ENCODE measurements at places on chromosomes 11 and 22.

DNA sequence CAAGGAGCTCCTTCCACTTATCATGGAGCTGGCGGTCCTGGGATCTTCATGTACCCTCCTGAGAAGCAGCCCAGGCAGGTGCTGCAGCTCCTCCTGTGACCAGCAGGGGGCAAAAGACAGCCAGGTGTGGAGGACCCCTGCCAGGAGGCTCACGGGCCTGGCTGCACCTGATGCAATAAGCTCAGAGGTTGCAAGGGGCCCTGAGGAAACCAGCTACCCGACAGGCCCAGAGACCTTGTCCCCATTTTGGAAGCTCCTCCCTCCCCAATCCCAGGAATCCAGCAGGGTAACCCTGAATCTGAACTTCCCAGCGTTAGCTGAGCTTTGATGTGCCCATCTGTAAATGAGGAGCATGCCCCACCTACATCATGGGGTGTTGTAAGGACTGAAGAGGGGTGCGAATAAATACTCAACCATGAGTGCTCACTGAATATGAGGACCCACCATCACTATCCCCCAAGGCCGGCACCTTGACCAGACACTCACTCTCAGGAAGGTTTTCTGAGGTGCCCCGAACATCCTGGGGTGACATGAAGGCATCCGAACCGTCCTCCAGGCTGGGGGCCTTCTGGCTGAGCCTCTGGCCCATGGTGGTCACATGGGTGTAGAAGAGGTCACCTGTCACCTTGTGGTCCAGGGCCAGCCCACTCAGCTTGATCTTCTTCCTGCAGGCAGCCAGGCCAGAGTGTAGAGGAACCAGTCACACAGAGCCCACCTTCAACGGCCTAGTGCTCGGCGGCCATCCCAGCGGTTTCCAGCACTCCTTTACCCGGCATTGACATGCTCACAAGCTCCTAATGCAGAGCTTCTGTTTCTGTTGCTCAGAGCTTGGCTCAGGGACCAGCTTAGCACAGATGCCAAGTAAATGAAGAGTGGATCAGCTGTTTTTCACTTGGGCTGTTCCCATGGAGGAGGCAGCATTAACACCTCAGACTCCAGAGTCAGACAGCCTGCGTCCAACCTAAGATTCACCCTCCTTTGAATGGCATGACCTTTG, 21.7 kb downstream of the SLC43A1 start:
- peak; percentile 62 for DNase-seq

DNA sequence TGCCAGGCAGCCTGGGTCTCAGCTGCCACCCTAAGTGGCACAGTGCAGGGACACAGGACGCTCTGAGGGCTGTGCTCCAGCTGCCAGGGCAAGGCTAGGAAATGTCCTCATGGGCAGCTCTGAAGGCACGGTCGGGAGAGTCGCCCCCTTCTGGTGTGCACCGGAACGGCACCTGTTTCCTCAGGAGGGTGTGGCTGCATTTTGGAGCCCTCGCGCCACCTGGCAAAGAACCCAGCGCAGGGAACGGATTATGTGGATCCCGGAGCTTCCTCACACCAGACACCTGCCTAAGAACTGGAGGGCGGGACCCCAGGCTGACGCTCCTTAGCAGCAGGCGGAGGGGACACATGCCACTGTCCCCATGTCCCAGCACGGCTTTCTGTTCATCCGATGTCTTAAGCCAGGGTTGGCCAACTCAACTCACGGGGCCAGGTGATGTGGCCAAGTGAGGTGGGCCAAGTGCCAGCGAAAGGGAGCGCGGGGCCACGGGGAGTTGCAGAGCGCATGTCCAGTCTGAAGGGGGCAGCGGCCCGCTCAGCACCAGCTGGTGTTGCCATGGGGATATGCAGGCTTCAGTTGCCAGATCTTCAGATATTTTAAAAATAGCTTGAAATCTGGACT, 5.1 kb upstream of the SLC22A8 start:
- peak; percentile 49 for DNase-seq

GRCh38 chr11:114135737-114136151, 76.2 kb downstream of the ZBTB16 start:
- peak; percentile 8 for DNase-seq

GRCh38 chr11:125431481-125431880, 64.6 kb downstream of the FEZ1 start:
- DNase-seq: no peak

DNA sequence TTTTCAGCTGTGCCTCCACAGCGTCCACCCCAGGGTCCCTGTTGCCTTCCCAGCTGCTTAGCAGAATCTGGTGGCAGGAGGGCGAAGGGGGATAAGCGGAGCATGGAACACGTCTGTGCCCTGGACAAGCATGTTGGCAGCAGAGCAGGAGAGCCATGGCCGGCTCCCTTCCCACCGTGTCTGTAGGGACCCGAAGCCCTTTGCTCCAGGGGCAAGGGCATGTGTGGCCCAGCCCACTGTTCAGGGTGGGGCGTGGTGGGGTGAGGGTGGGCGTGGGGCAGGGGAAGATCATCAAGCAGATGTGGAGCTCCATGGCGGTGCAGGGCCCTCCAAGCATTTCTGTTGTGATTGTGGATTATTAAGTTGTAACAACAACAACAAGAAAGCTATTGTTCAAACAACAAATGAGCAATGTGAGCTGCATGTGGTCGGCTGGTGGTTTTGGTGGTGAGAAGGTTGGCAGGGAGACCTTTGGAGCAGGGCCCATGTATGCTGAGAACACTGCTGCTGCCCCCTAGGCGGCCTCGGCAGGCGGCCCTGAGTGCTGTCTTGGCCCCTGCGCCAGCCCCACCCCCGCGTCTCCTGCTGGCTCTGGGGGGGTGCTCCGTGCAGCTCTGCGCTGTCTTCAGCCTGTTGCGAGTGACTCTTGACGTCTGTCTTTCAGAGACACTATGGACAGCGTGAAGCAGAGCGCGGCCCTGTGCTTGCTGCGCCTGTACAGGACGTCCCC, 50.9 kb downstream of the AP2A2 start:
- DNase-seq: no peak

DNA sequence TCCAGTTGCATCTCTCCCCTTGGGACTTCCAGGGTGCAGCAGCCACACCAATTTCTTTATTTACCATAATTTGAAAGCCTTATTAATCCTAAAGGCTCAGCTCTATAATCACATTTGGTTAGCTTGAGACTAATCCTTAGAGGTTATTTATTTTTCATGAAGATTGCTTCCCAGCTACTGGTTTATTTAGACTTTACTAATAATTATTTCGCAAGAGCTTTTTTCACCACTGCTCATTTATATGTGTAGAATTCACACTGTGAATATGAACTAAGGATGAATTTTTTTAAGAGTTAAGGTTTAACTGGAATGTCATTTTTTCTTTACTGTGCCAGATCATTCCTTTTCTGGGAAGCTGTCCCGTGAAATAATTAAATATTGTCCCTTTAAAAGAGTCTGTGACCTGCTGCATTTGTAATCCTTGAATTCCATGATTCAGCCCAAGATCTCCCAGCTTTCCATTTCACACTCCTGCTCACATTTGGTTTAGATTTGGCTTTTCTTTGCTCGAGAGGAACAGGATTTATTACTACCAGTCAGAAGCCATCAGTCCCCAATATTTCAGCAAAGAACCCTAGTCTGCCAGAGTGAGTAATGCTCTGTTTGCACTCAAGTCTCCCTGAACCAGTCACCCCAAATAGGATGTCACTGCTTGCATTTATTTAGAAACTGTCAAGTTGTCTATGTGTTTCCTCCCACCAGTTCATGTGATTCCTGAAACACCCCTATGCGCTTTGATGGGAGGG, 4.4 kb upstream of the CD44 start:
- DNase-seq: no peak

DNA sequence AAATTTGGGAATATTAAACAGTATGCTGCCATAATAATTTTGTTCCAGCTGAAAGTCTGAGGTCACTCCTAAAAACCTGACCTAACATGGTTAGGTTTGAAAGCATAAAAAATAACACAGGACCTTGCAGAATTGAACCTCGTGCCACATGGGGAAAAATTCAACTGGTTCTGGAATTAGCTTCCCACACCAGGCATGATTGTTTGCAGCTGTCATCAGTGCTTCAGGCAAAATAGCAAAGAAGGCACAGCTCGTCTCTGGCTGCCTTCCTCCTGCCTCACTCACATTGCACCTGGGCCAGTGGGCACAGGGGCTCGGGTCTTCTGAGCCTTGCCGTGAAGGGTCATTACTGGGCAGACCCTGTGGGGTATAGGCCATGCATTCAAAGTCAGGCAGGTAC, 153.8 kb upstream of the ARHGAP20 start:
- no peak for DNase-seq

DNA sequence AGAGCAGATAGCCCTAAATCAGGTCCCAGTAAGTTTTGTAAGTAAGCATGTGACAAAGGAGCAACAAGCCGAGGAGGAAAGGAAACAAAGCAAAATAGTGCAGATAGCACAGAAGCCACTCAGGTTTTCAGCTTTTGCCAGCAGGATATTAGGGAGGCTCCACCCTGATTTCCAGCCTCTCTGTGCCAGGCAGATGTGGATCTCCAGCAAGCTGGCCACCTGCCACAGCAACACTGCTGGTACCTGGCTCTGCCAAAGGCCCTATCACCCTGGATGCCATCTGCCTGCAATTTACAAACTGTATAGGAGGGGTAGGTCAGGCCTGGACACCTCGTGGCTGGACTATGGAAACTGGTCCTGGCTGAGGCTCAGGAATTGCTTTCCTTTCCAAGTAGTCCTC, 12.2 kb upstream of the NNMT start:
- no peak for DNase-seq

Data from erythroblast (primary cell).